CD8-positive, alpha-beta memory T cell (primary cell): ENCODE measurements at places on chromosomes 16 and 17. TPM values are rescaled to one million over a fixed set of nuclear protein-coding genes. Genes with fewer than 3 reads are reported as not detected.

Gene KRTAP9-2
- not detected for total RNA-seq

Gene PRSS21
- 9.2 TPM for total RNA-seq

Gene FAM20A
- not detected for total RNA-seq

Gene ASIC2
- total RNA-seq = not detected

Gene PABPN1L
- total RNA-seq = not detected

Gene PLA2G15
- 9.0 TPM for total RNA-seq

Gene CTRL
- total RNA-seq = 4.9 TPM

Gene EVI2A
- total RNA-seq = 40.3 TPM

- no peak for DNase-seq
Measured at GRCh38 chr17:59637611-59638310, 18.1 kb downstream of the CLTC start.

DNA sequence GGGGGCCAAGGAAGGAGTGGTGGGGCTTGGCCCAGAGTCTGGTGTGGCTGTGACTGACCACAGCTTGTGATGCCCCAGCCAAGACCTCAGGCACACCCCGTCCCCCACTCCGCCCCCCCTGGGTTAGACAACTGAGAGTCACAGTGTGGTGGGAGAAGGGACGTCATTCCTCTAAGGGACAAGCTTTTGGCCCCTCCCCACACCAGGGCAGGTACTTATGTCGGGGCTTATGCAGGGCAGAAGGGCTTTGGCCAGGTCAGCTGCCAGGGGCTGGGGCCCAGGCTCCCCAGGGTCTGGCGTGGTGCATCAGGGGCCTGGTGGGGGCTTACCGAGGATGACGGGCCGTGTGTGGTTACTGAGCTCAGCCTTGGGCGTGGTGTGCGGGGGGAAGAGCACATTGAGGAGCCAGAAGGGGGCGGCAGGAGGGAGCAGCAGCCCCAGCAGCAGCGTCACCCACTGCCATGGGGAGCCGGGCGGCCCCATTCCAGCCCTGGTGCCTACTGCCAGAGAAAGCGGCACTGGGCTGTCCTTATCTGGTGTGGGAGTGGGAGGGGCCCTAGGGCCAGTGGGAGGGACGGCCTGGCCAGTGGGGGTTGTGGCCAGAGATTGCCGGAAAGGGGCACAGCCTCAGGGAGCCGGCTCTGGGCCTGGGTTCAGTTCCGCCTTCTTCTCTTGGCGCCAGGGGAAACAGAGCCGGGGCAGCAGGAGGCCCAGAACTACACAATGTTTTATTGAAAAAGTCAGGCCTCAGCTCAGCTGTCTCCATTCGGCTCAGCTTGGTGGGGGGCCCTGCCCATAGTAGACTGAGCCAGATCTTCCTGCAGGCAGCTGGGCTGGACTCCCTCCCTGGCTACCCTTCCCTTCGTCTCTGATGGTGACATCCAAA lies at the start of gene LCAT:
TSS of gene LCAT (minus strand) at position 502 of the 886 bp plus-strand sequence. CDS start at position 483, 19 bp downstream.
- DNase-seq = no peak

- no peak for DNase-seq
Measured at GRCh38 chr17:17107891-17108431, 65.7 kb downstream of the MPRIP start.

DNA sequence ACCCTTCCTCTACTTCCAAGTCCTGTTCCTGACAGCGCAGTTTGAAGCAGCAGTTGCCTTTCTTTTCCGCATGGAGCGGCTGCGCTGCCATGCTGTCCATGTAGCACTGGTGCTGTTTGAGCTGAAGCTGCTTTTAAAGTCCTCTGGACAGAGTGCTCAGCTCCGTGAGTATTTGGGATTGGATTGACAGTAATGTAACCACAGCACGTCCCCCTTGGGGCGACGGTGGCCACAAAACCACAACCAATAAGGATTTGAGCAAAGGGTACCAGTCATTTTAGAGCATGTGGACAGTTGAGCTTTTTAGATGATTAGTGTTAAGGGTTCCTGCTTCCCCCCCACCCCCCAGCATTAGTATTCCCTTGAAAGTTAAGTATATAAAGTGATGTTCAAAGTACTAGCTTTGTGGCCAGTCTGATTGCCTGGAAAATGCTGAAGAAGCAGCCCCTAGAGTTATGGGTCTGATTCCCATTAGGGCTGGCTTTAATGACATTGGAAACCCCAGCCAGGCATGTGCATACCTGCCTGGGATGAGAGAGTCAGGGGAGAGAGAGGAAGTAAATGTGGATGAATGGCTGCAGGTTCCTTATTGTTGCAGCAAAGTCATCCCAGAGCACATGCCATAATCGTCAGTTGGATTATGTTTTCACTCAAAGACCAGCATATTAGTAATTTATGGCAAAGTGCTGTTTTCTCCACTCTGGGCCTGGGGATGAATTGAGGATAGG lies 31.6 kb upstream of the SLC12A3 start:
- no peak for DNase-seq

- DNase-seq = no peak
Measured at GRCh38 chr17:50684612-50685333, 22.9 kb downstream of the ANKRD40 start.

GRCh38 chr17:43832976-43833829 lies at the start of gene MPP3:
MPP3 (minus strand) TSS chr17:43833146; CDS start chr17:43831906, 1,240 bp downstream.
- DNase-seq = peak; percentile 27

- no peak for DNase-seq
Measured at GRCh38 chr16:53936052-53936451, 232.1 kb downstream of the FTO start.

DNA sequence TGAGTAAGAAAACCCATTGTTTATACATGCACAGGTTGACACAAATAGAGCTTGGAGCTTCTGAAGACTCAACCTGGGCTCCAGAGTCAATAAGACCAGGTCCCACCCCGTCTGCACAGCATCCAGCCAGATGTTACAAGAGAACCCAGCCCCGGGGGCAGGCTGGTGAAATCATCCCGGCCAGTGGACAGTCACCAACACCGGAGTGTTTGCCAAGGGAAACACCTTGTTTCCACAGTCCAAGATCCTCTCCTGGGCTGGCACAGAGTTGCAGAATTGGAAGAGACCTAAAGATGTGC lies 90.3 kb downstream of the RAB11FIP4 start:
- no peak for DNase-seq

DNA sequence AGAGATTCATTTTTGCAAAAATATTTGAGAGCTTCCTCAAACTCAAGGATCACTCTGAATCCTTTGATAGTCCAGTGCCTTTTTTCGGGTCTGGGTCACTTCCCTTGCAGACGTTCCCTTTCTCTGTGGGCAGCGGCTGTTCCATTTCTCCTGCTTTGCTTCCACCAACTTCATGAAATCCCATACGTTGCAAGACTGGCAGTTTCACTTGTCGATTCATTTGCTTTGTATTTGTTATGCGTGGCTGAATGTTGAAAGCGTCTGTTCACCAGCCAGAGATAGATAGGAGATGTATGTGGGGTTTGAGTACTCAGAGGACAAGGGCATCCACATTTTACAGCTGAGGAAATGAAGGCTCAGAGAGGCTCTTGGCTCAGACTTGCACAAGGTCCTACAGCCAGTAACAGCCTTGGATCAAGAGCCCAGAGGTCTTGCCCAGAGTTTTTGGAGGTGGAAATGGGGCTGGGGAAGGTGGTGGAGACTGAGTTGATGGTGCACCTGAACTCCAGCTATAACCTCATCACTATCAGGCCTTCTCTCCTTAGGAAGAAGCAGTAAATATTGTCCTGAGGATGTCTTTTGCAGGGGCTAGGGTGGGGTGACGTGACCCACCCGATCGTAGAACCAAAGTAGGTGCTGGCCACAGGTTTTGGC lies 1.3 kb upstream of the CCDC102A start:
- DNase-seq = no peak

- no peak for DNase-seq
Measured at GRCh38 chr16:57314161-57314785, 29.8 kb upstream of the PLLP start.

GRCh38 chr16:65010125-65010524 lies 111.7 kb downstream of the CDH11 start:
- DNase-seq = no peak

GRCh38 chr16:31002862-31003341 lies 7.5 kb downstream of the STX1B start:
- no peak for DNase-seq

- DNase-seq = no peak
Measured at GRCh38 chr17:59762049-59762823, 54.8 kb downstream of the VMP1 start.

- DNase-seq = no peak
Measured at GRCh38 chr16:9112166-9112843, 20.9 kb downstream of the HAPSTR1 start.

GRCh38 chr16:12800817-12801216 lies 2.9 kb downstream of the CPPED1 start:
- no peak for DNase-seq

- no peak for DNase-seq
Measured at GRCh38 chr16:48292452-48292851, 45.1 kb upstream of the ABCC11 start.

GRCh38 chr17:50564916-50565315 lies 4.4 kb downstream of the CACNA1G start:
- peak; percentile 25 for DNase-seq
